Stimulated activated memory B cell treated with anti-CD40 and anti-IgM and Interleukin-4, amounts not matched to agents 10 μg/mL and 1 μg/mL and 100 μg/mL, for 72 hours (primary cell): ENCODE measurements at places on chromosomes 16 and 17.

GRCh38 chr16:18833707-18834505 lies 32.6 kb upstream of the ARL6IP1 start:
- no peak for ATAC-seq

- ATAC-seq = no peak
Measured at GRCh38 chr17:67474081-67474661, 97.1 kb downstream of the PITPNC1 start.

- ATAC-seq = no peak
Measured at GRCh38 chr17:45230787-45231480, 9.2 kb downstream of the FMNL1 start.

- ATAC-seq = no peak
Measured at GRCh38 chr16:53787423-53787822, 83.5 kb downstream of the FTO start.

GRCh38 chr16:9013508-9013864 lies 49.8 kb upstream of the USP7 start:
- no peak for ATAC-seq

GRCh38 chr16:56635441-56635967 lies 3.0 kb upstream of the MT1A start:
- no peak for ATAC-seq

DNA sequence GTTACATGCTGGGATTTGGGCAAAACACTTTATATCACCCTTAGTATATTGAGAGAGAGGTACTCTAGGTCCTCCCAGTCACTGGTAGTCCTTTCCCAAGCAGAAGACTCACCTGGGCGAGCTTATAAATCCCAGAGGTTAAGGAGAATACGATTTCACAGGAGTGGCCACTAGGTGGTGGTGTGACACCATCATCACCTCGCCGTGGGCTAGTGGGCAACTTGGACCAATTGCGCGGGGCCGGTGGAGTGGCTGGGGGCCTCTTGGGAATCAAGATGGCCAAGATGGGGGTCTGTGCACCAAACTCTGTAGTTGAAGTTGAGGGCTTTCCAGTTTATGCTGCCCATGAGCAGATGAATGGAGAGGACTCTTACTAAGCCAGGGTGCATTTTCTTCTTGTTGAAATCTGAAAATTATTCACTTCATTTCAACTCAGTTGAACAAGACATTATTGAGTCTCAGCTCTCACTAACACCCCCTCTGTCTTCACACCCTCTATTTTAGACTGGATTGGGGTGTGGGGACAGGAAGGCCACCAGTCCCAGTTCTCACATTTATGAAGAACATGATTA lies 38.2 kb upstream of the PIRT start:
- ATAC-seq = no peak

- no peak for ATAC-seq
Measured at GRCh38 chr17:66753126-66753920, 81.6 kb upstream of the CACNG5 start.

DNA sequence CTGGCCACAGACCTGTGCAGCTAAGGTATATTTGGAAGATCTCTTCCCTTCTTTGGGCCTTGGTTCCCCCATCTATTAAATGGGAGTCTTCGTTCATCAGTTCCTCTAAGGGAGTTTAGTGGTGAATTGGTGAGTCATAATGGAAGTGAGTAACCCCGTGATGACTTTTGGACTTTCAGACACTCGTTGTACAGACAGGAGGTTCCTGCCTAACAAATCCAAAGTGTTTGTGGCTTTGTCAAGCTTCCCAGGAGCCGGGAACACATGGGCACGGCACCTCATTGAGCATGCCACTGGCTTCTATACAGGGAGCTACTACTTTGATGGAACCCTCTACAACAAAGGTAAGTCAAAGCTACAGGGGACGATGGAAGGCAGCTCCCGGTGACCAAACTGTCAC lies 40.4 kb downstream of the WSCD1 start:
- peak; percentile 58 for ATAC-seq

GRCh38 chr17:41176744-41177387 lies 1.2 kb downstream of the KRTAP4-2 start:
- peak; percentile 91 for ATAC-seq

- ATAC-seq = no peak
Measured at GRCh38 chr16:81181013-81181720, 57.3 kb upstream of the BCO1 start.

DNA sequence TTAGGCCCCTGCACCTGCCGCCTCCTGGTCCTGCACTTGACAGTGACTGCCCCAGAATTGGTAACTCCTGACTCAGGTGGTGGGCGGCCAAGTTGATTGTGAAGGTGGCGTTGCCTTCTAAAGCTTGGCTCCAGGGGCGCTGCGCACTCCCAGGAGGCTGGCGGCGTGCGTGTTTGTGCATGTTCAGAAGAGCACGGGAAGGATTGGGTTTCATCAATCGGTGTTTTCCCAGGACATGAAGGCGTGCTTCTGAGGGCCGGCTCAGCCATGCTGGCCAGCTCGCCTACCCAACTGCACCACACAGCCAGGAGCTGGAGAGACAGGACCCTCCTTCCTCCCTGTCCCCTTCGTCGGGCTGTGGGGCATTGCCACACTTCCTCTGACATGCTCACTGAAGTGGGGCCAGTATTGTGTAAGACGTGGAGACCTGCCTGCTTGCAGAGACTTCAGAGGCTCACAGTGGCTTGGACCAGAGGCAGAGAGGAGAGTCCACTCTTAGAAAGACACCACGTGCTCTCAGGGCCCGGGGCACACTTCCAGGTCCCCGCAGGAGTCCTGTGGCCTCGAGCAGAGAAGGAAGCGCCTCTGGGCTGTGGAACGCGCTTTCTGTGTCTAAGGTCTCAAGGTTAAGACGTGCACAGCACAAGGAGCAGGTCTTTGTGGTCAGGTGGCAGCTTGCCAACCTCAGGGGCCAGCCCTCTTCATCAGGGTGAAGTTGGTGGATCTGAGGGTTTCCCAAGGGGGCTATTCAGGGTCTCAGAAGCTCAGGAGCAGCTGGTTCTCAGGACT lies 2.8 kb downstream of the RAB40C start:
- ATAC-seq = no peak

GRCh38 chr17:8630227-8630801 lies at the start of gene MYH10:
MYH10 (minus strand) TSS chr17:8630725; CDS start chr17:8623246, 7,479 bp downstream.
- no peak for ATAC-seq

DNA sequence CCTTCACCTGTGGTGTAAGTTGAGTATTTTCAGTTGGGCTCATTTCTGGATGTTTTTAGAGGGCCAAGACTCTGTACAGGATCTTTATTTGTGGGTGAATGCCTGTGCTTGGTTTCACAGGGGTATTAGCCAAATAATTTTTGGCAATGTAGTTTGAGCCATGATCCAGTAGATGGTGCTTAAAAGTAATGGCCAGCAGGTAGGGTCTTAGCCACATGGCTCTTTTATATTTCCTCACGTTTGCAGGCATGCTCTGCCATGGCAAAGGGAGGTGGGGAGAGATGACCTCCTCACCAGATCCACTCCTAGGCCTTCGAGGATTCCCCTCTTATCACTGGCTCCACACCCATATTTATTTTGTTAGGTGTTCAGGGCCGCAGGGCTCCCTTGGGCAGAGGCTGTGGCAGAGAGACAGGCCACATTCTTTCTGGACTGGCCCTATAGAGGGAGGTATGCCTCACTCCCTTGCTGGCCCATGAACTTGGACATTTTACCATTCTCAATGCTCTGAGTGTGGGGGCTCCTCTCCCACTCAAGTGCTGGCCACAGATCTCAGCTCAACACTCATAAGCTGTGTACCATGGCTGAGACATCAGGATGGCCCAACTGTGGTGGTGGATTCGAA lies 417.1 kb downstream of the XYLT1 start:
- no peak for ATAC-seq

- peak; percentile 13 for ATAC-seq
Measured at GRCh38 chr17:46875849-46876352, 24.5 kb downstream of the WNT9B start.

- ATAC-seq = peak; percentile 63
Measured at GRCh38 chr16:31331141-31331764, 23.7 kb upstream of the ITGAX start.

DNA sequence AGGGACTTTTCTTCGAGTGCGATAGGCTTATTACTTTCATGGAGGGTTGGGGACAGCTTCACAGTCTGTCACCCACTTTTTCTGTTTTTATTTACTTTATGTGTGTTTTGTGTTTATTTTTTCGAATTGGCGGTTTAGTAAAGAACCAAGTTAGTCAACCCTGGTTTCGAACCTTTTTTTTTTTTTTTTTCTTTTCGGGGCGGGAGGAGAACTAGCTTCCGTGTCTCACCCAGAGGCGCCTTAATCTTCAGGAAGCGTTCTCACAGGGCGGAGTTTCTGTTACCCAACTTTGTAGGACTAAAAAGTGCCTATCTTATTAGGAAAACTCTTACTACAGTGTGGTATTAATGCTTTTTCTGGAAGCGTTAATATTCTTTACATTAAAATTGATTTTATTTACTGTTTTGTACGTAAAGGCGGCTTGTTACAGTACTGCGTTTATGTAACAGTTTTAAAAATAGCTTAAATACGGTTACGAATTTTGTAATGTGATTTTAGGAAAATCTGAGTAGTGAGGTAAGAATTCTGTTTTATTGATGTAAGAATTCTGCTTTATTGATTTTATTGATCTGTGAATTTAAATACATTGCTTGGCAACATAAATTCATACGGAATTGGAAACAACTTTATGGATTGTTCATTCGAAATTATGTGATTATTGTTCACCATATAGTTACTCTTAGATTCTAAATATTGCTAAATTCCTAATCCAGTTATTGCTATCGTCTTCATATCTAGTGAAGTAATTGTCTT lies 885 bp downstream of the ZNF207 start:
- peak; percentile 53 for ATAC-seq

- ATAC-seq = no peak
Measured at GRCh38 chr17:38685491-38685890, 10.7 kb upstream of the EPOP start.

DNA sequence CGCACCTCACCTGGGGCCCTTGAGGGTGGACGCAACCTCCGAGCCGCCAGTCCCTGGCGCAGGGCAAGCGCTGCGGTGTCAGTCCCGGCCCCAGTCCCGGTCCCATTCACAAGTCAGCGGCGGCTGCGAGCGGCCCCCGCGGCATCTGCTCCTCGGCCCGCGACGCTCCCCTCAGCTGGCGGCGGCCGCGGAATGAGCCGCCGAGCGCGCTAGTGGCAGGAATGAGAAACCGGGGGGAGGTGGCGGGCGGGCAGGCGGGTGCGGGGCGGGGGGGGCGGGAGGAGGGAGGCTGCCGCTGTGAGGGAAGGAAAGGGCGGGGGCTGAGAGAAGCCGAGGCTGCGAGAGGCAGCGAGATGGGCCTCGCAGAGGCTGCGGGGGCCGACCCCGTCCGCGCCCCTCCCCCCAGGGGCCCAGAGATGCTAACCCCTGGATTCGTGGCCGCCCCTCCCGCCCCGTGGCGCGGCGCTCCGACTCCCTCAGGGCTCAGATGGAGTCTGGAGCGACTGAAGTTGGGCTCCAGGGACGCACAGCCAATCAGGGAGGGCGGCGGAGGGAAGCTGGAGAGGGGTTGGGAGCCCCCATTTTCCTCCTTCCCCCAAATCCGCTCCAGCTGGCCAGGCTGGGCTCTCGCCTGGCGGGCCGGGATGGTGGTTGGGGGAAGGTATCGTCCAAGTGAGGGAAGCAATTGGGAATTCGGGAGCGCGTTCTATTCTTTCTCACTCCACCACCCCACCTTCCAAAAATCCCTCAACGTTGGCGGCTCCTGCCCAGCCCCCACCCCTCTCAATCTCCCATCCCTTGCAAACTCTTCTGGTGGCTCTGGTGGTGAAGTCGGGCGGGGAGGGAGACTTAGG lies at the start of gene CDH11:
CDH11 (minus strand) TSS at position 194 of the 854 bp plus-strand sequence. CDS start 117,194 bp downstream, outside the sequence.
- no peak for ATAC-seq

- ATAC-seq = no peak
Measured at GRCh38 chr17:40931311-40931710, 6.1 kb downstream of the KRT23 start.

- ATAC-seq = no peak
Measured at GRCh38 chr16:58678716-58679115, 5.9 kb downstream of the SLC38A7 start.

DNA sequence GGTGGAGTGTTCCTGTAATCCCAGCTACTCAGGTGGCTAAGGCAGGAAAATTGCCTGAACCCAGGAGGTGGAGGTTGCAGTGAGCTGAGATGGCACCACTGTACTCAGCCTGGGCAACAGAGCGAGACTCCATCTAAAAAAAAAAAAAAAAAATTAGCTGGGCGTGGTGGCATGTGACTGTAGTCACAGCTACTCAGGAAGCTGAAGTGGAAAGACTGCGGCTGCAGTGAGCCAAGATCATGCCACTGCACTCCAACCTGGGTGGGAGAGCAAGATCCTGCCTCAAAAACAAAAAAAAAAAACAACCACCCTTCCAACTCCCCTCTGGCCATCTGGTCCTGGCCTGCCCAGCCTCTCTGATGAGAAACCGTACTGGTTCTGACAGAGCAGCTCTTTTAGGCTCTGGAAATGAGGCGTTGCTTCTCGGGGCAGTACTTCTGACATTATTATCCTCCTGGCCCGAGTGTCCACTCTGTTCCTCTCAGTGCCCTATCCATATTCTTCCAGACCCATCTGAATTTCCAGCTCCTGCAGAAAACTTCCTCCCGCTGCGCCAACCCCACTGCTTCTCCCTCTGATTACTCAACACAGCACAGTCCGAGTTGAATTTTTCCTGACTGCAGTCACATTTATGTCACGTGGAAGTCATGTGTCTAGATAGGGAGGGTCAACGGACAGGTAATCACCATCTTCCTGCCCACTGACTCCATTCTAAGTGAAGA lies 13.3 kb downstream of the GGA2 start:
- ATAC-seq = peak; percentile 83

DNA sequence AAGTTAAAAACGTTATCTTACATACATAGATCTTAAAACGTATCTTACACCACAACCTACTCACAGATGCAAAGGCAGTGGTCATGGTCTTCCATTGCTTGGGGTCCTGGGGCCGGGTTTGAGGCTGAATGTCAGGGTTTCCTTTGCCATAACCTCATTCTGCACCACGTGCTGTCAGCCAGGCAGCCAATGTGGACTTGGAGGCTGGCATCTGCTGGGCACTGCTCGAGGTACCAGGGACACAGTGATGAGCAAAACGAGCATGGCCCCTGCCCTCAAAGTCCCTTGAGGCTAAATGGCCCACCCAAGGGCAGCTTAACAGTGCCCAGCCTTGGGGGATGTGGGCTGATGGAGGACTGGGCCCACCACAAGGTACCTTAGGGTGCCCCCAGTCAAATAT lies 35.8 kb upstream of the RGS9 start:
- ATAC-seq = no peak
